NCI-H748 treated with DMSO at 0.1 percent for 48 hours (cell line): ENCODE measurements at places on chromosomes 3 and 15.

- no peak for DNase-seq
Observed at GRCh38 chr15:38421069-38421690, 32.7 kb upstream of the FAM98B start.

DNA sequence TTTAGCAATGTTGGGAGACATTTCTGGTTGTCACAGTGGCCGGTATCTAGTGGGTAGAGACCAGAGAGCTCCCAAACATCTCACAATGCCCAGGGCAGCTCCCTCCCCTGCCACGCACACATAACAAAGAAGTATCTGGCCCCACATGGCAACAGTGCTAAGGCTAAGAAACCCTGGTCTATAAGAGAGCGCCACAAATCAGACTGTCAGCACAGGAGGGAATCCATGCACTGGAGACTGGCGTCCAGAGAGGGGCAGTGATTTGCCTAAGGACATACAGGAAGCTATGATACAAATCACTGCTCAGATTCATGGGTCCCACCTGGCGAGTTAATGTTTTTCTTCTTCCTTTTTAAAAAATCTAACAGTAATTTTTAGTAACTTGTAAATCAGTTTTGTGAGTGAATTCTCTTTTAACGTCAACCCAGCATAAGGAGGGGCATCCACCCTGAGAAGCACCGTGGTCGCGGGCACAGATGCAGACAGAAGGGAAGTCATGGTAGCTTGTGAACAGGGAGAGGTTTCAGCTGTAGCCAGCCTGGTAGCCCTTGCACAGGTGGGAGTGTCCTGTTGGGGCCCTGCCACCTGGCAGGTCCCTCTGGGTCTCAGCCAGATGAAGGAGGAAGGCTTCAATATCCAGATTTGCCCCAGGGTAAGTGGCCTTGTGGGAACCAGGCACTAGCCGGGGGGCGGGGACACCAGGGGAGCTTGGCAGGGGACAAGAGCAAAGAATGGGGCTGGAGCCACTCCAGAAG lies 8.7 kb downstream of the ISG20 start:
- DNase-seq = no peak

DNA sequence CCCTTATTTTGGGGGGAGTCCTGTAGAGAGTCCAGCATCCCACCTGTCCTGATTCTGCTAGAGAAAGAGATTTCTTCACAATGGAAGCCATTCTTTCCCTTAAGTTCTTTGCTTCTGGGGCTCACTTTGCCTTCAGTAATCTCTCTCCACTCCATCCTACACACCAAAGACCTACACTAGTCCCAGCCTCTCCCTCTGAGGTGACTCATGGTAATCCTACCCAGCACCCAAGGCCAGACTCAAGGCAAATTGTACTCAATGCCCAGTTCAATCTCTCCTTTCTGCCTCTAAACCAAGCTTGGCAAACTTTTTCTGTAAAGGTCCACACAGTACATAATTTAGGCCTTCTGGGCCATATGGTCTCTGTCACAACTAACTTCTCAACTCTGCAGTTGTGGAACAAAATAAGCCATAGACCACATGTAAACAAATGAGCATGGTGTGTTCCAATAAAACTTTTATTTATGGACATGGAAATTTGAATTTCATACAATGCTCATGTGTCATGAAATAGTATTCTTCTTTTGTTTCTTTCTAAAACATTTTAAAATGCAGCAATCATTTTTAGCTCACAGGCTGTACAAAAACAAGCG lies 72.5 kb downstream of the MRPL46 start:
- no peak for DNase-seq

- DNase-seq = no peak
Observed at GRCh38 chr3:158093526-158093925, 12.7 kb downstream of the SHOX2 start.

DNA sequence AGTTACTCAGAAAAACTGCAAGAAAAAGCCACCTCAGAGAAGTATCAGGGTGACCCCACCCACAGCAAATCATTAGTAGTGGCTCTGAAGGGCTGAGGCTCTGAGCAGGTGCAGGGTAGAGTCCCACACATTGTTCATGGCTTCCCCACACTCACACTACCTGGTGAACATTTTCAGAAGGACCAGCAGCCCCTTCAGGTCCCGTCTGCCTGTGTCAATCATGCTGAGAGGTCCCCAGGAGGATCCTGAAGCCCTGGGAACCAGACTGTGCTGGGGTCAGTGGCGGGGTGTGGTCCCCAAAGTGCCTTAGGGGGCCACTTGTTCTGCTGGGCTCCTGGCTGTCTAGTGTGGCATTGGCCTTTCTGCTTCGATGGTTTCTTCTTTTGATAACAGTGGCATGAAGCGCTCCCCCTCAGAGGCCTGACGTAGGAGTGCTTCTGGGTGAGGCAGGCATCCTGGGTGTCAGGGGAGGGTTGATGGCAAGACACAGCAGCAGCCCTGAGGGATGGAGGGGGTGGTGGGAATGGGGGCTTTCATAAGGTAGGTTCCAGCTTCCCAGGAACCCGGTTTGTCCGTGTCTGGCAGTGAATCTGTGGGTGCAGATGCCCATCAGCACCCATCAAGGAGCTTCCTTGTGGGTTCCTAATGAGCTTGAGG lies 19.0 kb upstream of the FANCD2 start:
- no peak for DNase-seq

GRCh38 chr3:54349231-54349652 lies 226.9 kb downstream of the CACNA2D3 start:
- no peak for DNase-seq

GRCh38 chr3:185059766-185060165 lies 93.1 kb downstream of the C3orf70 start:
- no peak for DNase-seq

GRCh38 chr3:26196781-26197180 lies 406.9 kb downstream of the OXSM start:
- no peak for DNase-seq

GRCh38 chr15:57427367-57427821 lies 51.1 kb downstream of the CGNL1 start:
- no peak for DNase-seq

DNA sequence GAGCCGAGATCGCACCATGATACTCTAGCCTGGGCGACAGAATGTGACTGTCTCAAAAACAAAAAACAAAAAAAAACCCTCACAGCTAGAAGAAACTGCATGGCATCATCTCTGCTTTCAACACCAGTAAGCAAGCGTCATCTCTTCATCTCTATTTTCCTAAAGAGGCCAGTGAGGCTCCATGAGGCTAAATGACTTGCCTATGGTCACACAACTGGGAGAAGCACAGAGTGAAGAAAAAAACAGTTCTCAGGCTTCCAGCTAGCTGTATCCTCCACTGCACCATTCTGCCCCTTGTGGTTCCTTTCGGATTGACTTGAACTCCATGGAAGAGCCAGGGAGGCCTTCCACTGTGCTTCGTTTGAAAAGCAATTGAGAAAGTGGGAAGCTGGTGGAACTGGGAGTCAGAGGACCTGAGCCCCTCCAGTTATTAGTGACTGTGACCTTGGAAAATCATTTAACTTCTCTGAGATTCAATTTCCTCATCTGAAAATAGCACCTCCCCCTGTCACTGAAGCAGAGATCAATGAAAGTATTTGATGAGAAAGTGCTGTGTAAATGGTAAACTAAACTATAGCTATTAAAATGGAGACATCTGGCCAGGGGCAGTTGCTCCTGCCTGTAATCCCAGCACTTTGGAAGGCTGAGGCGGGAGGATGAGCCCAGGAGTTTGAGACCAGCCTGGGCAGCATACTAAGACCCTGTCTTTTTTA lies 32.1 kb upstream of the DENND4A start:
- DNase-seq = peak; percentile 27

GRCh38 chr3:31891876-31892455 lies 89.1 kb downstream of the OSBPL10 start:
- no peak for DNase-seq

- no peak for DNase-seq
Observed at GRCh38 chr3:45309876-45310275, 78.5 kb upstream of the LARS2 start.

- DNase-seq = no peak
Observed at GRCh38 chr3:118909763-118910162, 124.9 kb downstream of the IGSF11 start.

GRCh38 chr3:52649461-52650210 lies 36.1 kb downstream of the PBRM1 start:
- no peak for DNase-seq

GRCh38 chr15:96330064-96330449 lies 443 bp upstream of the NR2F2 start:
- DNase-seq = no peak

DNA sequence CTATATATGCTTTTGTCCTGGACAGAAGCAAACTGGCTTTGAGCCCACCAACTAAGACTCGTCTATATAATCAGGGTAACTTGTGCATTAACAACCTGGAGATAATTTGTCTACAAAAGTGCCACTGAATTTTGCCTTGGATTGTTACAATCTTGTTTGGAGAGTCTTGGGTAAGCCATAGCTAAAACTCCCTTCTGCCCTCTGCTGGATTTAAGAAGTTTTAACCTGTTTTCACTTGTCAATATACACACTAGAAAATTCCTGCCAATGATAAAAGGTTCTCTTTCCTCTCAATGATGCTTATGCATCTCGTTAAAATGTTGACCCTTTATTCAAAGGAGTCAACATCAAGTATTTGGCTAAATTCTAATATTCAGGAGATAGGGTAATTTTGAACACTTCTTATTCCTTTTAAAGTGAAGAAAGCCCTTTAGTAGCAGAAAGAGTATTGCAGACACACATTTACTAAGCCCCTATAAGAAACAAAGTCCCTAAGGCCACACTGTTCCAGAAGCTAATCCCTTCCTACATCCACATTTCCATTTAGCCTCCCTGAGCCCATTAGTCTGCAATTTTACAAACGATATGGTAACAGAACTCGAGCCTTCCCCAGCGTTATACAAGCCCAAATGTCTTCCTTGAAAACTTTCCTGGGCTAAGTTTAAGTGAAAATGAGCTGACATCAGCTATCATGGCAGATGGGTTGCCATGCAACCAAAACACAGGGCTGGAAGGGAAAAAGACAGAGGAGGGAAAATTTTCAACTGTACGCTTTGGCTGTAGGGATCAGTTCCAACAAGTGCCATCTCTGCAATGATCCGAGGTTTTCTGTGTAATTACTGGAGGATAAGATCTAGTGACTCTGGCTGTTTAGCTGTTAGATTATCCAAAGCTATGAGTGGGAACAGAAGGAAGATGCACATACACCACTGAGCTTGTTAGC lies 75.9 kb upstream of the FGF12 start:
- DNase-seq = peak; percentile 22

- no peak for DNase-seq
Observed at GRCh38 chr15:29785642-29786041, 36.6 kb downstream of the TJP1 start.

DNA sequence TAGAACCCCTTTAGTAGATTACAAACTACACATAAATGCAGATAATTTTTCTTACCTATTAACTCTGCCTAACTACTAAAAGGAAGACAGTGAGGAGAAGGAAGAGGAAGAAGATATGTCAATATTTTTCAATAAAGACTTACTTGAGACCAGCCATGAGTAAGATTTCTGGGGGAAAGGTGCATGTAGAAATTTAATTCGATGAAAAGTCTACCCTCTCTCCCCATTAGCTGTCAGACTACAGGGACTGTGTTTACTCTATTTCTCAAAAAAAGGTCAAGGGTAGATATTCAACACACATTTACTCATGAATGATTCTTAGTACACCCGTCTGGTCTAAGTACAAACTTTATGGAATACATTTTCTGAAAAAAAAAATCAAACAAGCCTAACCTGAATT lies 6.8 kb downstream of the TSPAN3 start:
- DNase-seq = no peak

DNA sequence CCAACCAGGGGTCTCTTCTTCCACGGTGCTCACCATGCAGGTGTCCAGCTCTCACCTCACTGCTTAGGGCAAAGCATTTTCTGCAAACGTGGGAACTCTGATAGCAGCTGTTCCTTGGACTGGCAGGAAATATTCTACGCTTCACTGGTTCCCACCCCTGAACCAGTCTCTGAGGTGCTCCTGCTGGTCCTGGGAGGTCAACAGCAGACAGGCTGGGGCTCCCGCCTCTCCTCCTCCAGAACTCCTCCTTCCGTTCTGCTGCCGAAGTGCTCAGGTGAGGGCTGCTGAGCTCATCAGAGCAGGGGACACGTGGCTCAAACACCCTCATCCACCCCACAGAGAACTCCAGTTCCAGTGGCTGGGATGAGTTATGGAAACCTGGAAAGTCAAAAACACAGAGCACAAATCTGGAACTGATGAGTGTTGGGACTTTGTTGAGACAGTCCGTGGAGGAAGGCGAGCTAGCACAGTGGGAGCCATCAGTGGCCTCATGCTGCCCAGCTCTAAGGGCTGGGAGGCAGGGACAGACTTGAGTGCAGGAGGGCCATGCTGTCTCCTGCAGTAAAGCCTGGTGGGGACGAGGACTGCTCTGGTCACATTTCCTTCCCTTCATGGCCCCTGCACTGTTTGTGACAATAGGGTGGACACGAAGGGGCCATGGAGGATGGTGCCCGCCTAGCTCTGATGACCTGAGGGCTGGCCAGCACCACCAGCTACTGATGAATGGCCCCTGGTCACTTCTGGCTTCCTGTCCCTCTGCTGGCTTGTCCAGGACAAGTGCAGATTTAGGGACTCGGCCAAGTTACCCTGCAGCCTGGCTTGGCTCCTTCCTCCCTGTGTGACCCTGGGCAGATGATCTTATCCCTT lies 137.8 kb downstream of the KLF13 start:
- DNase-seq = no peak

GRCh38 chr15:60371175-60372051 lies 26.4 kb downstream of the ANXA2 start:
- DNase-seq = no peak

DNA sequence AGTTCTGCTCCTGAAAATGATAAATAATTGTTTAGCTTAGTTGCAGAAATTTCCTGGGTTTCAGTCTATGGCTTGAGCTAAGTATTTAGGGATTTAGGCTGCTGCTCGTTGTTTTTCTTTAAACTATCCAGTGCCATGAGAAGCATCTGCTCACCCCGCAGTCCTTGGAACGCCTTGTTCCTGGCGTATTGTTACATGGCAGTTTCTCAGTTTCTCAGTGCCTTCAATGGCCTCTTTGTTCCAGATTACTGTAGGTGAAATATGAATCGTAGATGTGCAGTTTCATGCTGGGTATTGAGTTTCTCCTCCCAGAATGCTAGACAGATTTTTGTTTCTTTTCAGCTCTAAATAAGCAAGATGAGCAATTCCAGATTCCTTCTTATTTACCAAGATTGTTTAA lies 269.5 kb upstream of the GBE1 start:
- no peak for DNase-seq

DNA sequence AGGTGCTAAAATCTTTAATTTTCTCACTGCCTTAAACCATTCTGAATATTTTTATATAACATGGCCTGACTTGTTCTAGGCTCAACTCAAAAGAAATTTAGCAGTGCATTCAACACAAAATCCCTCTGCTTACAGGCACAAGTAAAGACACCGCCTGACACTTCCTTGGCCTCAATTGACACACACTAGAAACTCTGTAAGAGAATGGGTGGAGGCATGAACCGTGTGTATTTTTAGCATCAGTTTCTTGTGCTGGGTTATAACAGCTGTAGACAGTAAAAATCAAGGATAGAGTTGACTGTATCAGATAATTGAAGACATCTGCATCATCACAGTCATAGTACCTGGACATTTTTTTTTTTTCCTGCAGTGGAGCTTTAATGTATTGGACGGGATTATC lies 54.3 kb downstream of the SLC9A9 start:
- no peak for DNase-seq

- no peak for DNase-seq
Observed at GRCh38 chr3:107250221-107250620, 127.0 kb upstream of the CCDC54 start.
